ENCODE measurements at places on chromosomes 13 and 19.

GRCh38 chr13:35219021-35219420, 257.5 kb downstream of the MAB21L1 start:
- DNase-seq, result no peak

DNA sequence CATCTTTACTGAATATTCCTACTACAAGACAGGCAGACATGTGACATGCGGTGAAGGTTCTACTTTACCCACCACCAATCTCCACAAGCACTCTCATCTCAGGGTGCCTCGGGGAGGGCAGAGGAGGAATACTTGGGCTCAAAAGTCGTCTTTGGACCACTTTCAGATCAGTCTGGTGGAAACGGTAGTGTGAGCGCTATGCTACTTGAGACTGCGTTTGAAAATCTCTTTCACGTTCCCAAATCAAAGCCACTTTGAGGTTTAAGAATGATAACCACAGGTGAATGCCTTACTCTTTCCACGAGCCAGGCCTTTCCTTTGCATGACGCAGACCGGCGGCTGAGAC, 1.5 kb upstream of the SOX1 start:
- DNase-seq, result no peak

DNA sequence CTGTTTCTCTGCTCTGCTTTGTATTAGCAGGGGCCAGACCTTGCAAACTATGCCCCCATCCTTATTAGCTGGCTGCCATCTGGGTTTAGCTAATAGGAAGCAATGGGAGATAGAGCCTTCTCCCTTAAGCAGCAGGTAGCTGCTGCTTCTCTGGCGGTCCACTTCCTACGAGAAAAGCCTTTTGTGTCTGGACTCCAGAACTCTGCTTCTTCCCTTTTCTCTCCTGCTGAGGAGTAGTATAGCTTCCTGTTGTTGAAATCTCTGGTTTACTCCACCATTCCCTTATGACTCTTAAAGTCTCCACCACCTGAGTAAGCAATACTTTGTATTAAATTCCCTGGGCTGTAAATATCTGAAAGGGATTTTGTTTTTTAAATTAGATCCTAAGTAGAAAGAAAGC, 147.1 kb downstream of the DNAJC15 start:
- DNase-seq, result no peak

GRCh38 chr19:8631425-8631819, 989 bp downstream of the NFILZ start:
- DNase-seq, result no peak

DNA sequence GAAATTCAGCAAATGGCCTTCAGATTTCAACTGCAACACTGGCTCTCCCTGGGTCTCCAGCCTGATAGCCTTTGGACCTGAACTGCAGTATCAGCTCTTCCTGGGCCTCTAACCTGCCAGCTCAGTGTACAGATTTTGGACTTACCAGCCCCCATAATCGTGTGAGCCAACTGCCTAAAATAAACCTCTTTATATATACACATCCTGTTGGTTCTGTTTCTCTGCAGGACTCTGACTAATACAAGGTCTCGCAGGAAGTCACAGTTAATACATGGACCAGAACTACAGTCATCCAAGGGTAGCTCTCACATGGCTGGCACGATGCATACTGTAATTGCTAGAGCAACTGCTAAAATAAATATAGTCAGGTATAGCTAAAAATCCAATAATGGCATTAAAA, 85.1 kb downstream of the KATNAL1 start:
- no peak for DNase-seq

GRCh38 chr19:42276284-42276683, 7.2 kb downstream of the CIC start:
- no peak for DNase-seq

- DNase-seq, result no peak
Measured at GRCh38 chr13:50376895-50377575, 361.8 kb downstream of the KCNRG start.

- DNase-seq, result peak; percentile 51
Measured at GRCh38 chr19:17718947-17719711, at the start of gene MAP1S. Gene MAP1S, plus strand, starts transcription at chr19:17719480. Its CDS starts 23 bp downstream, at chr19:17719503.

GRCh38 chr13:74931698-74932433, 550.1 kb downstream of the TBC1D4 start:
- no peak for DNase-seq

DNA sequence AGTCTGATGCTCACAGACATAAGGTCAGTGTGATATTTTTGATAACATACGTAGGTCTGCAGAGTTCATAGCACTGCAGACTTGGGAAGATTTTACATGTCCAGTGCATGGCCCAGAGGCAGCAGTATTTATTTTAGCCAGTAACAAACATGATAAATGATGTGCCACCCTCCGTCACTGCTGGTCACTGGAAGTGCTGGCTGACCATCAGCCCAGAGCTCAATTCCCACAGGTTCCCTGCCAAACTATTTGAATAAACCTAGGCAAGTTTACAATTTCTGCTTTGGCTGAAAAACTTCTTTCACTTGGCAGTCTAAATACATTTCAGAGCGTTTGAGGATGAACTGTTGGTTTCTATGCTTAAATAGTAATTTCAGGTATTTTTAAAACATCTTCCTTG, 135.5 kb upstream of the EDNRB start:
- peak; percentile 37 for DNase-seq

GRCh38 chr19:46714444-46715106, 2.3 kb downstream of the PRKD2 start:
- no peak for DNase-seq

GRCh38 chr19:10095948-10096614, 6.4 kb downstream of the ANGPTL6 start:
- peak; percentile 95 for DNase-seq

DNA sequence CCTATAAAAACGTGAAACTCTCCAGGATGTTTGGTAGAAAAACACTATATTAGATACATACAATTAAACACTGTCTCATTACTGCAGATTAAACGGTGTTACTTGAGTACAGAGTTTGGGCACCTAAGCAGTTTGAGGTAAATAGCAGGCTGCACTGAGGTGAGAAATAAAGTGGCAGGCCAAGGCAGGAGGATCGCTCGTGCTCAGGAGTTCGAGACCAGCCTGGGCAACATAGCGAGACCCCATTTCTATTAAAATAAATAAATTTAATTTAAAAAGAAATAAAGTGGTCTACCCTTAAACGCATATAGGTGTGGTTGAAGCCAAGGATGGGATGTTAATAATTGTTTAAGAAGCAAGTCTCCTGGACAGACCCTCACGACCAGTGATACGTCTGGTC, 1.2 kb downstream of the PSPC1 start:
- DNase-seq, result no peak

GRCh38 chr19:10091895-10092641, 6.0 kb downstream of the SHFL start:
- no peak for DNase-seq

GRCh38 chr19:608155-609003, 18.7 kb downstream of the HCN2 start:
- DNase-seq, result no peak

- DNase-seq, result peak; percentile 43
Measured at GRCh38 chr13:78137404-78138142, 218.9 kb upstream of the EDNRB start.

DNA sequence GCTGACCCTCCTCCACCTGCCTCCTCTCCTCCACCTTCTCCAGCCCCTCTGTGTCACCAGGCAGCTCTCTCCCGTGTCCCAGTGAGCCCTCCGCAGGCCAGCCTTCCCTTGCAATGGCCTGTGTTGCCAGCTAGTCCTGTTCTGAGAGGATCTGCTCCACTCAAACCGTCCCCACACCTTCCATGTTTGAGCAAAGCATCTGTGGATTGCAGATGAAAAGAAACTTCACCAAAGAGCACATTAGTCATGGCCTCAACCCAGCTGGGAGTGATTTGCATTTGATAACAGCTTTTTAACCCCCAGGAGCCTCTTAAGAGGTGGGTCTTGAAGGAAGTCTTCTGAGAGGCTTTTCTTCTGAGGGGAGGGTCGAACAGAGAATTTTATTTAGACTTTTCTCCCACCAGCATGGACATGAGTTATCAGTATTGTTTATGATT, 72.8 kb downstream of the COL4A2 start:
- DNase-seq, result no peak

DNA sequence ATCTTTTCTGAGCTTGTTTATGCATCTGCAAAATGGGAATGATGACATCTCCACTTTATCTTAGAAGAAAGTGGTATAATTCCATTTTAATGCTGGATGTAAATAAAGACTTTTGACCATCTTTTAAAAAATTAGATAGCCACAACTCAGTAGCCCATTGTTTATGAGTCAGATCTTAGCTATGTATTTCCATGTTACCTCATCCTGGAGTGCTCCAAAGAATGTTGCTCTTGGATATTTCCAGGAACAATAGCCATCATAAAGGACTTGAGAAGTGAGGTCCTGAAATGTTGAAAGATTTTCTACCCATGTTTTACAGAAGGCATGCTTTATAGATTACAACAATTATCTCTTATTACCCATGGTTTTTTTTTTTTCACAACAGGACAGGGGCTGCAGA, 229.3 kb upstream of the EDNRB start:
- no peak for DNase-seq

GRCh38 chr13:46025157-46025556, 27.4 kb downstream of the ZC3H13 start:
- DNase-seq, result no peak

GRCh38 chr19:290372-291005, 714 bp downstream of the PLPP2 start:
- no peak for DNase-seq

DNA sequence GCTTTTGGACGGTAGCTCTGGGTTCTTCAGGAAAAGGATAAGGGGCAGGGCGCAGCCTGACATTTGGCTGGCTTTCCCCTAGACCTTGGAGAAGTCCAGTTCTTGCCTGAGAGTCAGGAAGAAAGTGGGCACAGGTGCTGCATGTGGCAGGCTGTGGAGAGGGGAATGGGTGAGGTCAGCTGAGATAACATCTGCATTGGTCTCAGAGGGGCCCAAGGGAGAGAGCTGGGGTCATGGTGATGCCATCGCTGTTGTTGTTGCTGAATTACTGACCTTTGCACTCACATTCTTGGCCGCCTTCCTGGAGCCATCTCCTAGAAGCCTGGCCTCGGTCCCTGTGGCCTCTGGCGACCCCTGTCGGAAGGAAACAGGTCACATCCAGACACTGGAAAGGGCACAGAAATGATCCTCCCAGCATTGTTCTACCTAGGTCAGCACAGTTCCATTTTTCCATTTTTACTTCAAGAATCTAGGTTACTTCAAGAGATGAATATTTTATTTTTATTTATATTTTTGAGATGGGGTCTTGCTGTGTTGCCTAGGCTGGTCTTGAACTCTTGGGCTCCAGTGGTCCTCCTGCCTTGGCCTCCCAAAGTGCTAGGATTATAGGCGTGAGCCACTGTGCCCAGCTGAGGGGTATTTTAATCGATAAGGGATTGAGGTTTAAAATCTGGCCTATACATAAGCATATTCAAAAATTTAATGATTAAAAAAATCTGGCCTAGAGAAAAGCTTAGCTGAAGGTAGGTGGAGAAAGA, 6.5 kb upstream of the LIPE start:
- no peak for DNase-seq

DNA sequence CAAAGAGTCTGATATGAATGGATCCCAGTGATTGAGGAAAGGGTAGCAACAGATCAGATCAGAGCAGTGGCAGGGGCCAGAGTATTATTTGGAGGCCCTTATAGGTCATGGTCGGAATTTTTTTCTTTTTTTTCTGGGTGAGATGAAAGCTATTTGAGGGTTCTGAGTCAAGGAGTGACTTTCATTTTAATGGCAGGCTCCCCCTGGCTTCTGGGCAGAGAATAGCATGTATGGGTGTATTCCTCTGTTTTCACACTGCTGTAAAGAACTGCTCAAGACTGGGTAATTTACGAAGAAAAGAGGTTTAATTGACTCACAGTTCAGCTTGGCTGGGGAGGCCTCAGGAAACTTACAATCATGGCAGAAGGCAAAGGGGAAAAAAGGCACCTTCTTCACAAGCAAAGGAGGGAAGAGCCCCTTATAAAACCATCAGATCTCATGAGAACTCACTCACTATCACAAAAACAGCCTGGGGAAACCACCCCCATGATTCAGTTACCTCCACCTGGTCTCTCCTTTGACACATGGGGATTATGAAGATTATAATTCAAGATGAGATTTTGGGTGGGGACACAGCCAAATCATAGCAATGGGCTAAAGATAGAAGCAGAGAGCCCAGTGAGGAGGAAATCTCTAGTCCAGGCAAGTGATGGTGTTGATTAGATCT, 3.0 kb upstream of the SLC6A16 start:
- DNase-seq, result no peak

DNA sequence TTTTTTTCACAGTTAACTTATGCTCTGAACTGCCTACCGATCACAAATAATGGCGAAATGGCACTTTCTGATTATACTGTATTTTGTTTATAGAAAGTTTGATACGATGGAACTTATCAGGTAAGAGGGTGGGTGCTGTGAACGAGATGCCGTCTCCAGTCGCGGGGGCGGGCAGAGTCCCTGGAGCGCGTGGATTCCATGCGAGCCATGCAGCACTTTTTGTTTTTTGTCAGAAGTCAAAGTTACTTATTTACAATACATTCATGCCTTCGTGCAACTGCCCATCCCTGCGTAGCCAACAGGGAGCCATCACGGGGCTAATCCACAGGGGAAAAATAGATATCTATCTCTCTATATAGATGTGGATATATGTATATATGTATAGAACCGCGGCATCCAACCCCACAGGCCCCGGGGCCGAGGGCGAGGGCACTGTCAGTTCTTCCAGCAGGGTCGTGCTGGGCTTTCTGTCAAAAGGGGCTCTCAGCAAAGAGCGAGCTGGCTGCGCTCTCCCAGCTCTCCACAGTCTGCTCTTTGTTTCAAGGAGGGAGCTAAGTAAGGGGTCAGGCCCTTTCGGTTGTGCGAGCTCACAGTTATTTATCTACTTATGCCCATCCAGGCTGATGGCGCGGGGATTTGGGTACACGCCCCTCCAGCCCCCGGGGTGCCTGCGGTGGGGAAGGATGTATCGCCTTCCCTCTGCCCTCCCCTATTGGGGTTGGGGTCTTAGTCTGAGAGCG, 3.4 kb downstream of the SLITRK1 start:
- no peak for DNase-seq

- no peak for DNase-seq
Measured at GRCh38 chr13:23687614-23688013, 117.4 kb downstream of the TNFRSF19 start.

DNA sequence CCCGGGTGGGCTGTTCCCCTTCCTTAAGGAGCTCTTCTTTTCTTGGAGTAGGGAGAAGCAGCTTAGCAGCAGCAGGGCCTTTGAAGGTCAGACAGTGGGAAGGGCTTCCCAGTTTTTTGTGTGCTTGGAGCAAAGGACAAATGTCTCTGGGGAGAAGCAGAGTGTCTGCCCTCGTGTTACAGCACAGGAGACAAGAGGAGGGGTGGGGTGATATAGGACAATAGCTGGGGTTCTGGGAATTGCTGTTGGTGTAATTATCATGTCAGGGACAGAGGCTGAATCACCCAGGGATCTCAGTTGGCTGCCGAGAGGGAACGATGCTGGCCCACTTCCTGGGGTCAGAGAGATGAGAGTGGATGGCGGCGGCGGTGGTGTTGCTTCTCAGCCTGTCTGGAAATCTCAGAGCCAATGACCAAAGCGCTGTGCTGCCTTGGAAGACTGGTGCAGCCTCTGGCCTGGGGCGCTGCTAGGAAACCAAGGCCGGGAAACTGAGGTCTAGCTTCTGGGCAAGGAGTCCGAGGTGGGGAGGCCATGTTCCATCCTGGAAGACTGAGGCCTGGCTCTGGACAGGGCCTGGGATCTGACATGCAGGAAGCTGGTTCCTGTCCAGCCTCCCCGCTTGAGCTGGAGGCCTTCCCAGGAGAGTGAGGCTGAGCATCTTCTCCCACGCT, 1.2 kb downstream of the INAFM1 start:
- peak; percentile 60 for DNase-seq
